ENCODE measurements at places on chromosomes 16 and 17.

GRCh38 chr17:1807890-1808289 is 21.8 kb downstream of the SMYD4 start:
- DNase-seq = no peak

GRCh38 chr17:35804658-35805192 is 4.6 kb upstream of the TAF15 start:
- DNase-seq = no peak

DNA sequence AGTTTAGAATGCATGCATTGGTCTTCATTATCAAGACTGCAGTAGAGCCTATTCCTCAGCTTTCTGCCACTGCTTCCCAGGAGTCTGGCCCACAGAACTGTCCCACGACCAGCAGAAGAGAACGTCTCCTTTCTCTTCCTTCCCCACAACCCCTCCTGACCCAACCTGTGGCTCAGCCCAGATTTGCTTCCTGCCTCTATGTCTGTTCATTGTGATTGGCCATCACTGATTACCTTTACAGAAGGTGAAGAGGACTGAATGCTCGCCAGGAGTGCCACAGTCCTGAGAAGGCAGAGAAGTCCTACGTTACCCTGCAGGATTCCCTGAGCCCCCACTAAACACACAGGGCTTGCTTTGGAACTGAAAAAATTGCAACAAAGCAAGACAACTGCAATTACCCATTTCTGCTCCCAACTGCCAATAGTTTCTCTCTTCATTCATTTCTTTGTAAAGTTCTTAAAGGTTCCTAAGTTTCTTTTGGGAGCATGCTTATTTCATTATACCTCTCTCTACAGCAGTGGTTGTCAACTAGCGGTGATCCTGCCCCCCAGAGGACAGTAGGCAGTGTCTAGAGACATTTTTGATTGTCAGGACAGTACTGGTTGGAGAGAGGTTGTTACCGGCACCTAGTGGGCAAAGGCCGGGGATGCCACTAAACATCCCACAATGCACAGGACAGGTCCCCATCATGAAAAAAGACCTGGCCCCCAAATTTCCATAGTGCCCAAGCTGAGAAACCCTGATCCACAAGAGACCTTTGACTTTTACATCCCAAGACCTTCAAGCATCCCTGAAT is 4.5 kb upstream of the NAT9 start:
- no peak for DNase-seq

DNA sequence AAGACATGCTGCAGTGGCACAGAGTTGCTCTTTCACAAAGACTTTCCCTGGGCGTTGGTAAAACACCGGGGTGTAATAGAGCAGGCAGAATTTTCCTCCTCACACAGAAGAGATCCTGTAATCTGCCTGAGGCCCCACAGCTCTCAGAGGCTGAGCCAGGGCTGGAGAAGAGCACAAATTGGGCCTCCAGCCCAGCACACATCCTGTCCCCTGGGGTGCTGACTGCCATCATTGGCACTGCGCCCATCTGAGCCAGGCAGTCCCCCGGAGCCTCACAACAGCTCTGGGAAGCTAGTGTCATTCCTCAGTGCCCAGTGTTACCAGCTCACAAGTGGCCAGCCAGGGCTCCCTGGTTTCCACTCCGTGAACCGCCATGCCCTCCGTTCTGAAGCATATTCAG is 119.4 kb downstream of the SOCS1 start:
- DNase-seq = no peak

GRCh38 chr17:27870345-27870744 is 22.8 kb downstream of the LYRM9 start:
- no peak for DNase-seq
